NCI-H2081 treated with DMSO at 0.1 percent for 48 hours (cell line): ENCODE measurements at places on chromosomes 11 and 22.

- DNase-seq, result no peak
Measured at GRCh38 chr11:125463590-125464269, 32.3 kb downstream of the FEZ1 start.

DNA sequence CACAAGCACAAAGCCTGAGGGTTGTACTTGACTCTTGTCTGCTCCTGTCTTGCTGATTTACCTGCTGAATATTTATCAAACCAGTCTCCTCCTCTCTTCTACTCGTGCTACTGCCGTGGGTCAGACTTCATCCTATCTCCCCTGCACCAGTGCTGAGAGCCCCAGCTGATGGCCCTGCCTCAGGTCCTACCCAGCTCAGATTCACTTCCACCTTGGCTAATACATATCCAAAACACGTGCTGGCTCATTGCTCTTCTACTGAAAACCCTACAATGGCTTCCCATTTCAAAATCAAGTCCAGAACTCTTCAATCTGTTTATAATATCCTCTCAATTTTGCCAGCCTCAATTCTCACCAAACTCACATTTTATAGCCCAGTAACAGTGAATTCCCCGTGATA is 48.3 kb downstream of the RAB30 start:
- no peak for DNase-seq

GRCh38 chr11:74276581-74276980 is 34.9 kb downstream of the P4HA3 start:
- DNase-seq, result no peak

DNA sequence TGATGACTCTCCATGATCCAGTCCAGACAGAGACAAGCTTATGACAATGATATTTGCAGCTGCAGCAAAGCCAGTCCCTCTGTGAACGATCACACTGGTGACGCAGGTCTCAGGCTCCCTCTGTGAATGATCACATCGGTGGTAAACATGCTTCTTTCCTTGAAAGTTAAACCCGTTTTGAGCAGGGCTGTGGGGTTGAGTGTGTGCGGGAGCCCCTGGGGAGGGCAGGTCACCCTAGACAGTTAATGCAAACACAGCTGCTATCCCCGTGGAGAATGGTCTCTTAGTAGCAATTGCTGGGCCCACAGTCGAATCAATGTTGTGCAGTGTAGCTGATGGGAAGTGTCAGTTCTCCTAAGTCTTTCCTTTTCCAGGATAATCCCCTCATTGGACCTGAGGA is 71.0 kb upstream of the KIRREL3 start:
- DNase-seq, result no peak

DNA sequence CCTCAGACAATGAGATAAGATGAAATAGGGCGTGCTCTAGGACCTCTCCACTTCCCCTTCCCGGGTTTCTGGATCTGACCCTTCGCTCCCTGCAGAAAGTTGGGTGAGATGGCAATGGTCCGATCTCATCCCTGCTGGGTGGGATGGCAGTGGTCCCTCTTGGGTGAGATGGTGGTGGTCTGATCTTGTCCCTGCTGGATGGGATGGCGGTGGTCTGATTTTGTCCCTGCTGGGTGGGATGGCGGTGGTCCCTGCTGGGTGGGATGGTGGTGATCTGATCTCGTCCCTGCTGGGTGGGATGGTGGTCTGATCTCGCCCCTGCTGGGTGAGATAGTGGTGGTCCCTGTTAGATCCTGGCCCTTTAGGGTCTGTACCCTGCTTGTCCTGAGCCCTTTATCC is 21.3 kb downstream of the ST14 start:
- no peak for DNase-seq

DNA sequence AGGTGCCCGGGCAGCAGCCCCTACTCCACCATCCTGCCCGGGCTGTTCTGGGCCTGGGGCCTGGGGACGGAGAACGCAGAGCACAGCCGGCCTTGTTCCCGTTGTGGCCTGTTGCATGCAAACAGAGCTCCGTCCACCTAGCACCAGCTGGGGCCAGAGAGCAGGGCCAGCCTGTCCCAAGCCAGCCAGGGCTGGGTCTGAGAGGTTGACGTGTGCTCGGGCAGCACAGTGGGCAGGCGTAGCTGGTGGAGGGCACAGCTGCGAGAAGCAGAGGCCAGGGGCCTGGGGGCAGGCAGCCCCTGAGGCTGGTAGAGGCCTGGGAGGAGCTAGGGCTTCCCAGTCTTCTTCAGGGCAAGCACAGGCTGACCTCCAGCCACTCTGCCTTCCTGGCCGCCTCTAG is 1192.6 kb downstream of the BRD1 start:
- no peak for DNase-seq

DNA sequence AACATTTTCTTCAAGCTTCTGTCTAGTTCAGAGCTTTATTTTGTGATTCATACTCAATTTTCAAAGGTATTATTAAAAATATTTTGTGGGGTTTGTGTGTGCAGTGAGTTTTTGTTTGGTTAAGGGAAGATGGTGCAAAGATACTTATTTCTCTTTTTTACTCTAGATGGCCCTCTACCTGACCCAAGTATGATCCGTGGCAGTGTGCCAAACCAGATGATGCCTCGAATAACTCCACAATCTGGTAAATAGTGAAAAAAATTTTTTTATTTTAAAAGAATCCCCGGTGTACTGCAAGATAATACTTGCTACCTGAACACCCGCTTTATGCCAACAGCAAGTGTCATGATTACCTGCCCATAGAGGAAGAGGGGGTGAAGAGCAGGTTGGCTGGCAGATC is 54.2 kb downstream of the EP300 start:
- DNase-seq, result no peak

DNA sequence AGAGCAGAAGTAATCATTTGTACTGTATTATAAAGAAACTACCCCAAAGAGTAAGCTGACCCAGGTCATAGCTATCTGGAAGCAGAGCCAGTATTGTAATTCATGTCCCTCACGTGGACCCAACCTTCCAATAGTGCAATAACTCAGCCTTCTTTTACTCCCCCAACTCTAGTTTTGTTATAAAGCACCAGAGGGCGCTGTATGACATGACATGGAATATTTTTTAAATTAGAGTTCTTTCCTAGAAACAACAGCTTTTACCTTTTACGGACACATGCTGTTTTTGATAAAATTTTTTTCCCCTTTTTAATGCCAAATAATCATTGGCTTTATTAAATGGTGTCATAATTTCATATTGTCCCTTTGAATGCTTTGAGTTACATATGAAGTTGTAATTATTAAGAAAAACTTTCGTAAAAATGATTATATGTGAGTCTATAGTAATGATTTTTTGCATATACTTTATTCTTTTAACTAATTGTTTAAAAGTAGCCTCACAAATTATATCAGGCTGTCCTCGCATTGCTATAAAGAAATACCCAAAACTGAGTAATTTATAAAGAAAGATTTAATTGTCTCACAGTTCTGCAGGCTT is 76.9 kb downstream of the DKK3 start:
- DNase-seq, result peak; percentile 2

- no peak for DNase-seq
Measured at GRCh38 chr22:42869888-42870480, 12.9 kb upstream of the ARFGAP3 start.

DNA sequence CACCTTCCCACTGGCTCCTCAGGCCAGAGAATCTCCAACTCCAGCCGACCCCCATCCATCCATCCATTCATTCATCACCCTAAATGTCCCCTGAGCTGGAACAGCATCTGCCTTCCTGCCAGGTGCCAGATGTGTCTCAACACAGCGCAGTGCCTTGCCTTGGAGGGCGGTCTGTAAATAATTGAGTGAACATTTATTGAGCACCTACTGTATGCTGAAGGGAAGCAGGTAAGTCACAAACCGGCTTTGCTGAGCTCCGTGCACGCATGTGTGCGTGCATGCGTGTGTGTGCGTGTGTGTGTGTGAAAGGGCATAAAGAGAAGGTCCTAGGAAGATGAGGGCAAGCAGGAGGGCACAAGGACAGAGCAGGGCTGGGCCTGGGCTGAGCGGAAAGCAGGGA is 10.2 kb downstream of the KCNJ4 start:
- DNase-seq, result no peak
